Testis (tissue), 5 donors: ENCODE measurements at places on chromosomes 4 and X. TPM values are rescaled to one million over a fixed set of nuclear protein-coding genes. Genes with fewer than 3 reads are reported as not detected.

- DNase-seq = peak; percentile 85
Observed at GRCh38 chr4:38752941-38753806, 29.6 kb downstream of the TLR10 start.

- DNase-seq = no peak
Observed at GRCh38 chrX:114976292-114976691, 41.1 kb downstream of the IL13RA2 start.

DNA sequence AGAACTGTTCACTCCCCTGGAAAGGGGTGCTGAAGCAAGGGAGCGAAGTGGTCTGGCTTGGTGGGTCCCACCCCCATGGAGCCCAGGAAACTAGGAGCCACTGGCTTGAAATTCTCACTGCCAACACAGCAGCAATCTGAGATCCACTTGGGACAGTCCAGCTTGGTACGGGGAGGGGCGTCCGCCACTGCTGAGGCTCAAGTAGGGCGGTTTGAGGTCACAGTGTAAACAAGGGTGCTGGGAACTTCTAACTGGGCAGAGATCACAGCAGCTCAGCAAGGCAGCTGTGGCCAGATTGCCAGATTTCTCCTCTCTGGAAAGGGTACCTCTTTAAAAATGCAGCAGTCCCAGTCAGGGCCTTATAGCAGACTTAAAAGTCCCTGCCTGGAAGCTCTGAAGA lies 53.9 kb upstream of the GALNTL6 start:
- DNase-seq = no peak

DNA sequence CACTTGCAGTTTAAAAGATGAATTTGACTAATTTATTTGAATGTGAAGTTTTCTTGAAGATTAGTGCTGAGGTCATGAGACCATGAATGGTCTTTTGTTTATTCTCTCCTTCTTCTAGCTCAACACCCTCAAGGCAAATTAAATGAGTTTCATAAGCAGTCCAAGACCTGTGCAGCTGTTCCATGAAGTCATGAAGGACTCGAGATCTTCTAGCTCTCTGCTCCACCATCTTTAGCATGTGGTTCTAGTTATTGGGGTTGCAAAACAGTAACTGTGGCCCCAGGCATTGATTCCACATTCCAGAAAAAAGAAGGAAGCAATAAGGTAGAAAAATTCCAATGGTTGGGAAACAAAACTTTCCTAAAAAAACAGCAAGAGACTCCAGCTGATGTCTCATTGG lies 84.2 kb upstream of the HS3ST1 start:
- DNase-seq = no peak

- no peak for DNase-seq
Observed at GRCh38 chr4:44086753-44087152, 361.9 kb downstream of the KCTD8 start.

GRCh38 chrX:106875151-106875550 lies 28.0 kb downstream of the RIPPLY1 start:
- no peak for DNase-seq

- no peak for DNase-seq
Observed at GRCh38 chr4:15756361-15756861, 21.7 kb upstream of the CD38 start.

DNA sequence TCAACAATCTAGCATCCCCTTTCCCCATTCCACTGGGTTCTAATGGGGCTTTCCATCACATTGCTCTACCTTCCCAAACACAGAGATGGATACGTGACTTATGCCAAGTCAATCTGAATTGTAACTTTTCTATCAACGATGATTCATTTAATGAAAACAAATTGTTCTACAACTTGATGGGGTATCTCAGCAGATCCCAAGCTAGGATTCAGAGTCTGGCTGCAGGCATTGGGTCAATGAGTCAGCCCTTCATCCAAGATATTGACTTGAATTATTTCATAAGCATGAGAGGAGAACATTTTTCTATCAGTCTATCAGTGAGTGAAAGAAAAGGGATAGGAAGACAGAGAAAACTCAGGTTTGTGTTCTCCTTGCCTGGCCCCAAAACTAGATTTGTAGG lies 15.0 kb upstream of the HPGDS start:
- DNase-seq = no peak

DNA sequence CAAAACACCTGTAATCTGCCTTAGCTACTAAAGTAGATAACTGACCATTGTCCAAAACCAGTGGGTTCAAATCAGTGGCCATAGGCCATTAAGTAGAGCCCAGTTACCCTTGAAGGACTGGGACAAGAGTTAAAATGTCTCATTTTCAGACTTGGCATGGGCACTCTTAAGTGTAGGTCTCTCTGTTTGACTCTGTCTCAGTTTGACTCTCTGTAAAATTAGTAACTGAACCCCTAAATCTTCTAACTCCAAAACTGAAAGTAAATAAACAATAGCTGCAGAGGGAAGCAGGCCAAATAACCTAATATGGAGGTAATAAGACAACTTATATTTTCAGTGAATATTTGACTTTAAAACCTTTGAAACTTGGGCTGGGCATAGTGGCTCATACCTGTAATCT lies 89.1 kb downstream of the SLC16A2 start:
- DNase-seq = no peak

DNA sequence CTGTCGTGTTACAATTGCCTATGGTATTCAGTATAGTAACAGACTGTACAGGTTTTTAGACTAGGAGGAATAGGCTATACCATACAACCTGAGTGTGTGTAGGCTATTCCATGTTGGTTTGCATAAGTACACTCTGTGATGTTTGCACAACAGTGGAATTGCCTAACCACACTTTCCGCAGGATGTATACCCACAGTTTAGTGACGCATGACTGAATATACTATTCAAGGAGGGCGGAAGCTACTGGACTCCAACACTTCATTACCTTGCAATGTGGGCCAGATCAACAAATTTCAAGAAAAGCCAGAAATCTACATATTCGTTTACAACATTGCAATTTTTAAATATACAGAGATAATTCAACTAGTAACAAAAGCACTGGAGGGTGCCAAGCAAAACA lies 317.2 kb downstream of the PDGFC start:
- no peak for DNase-seq

GRCh38 chr4:121594796-121595526 lies 101.8 kb downstream of the ANXA5 start:
- DNase-seq = no peak

DNA sequence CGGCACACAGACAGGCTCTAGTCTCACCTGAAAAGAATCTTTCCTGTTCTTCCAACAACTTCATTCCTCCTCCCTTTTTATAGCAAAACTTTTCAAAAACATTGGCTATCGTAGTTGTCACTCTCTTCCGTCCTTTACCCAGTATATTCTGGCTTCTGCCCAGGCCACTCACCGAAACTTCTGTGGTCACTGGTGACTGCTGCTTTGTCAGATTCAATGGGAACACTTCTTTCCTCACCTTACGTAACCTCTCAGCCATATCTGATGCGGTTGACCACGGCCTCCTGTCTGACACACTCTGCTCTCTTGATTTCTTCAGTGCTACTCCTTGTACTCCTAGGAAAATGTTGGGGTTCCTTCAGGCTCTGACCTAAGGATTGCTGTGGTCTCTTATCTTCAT lies 9.2 kb upstream of the RNF150 start:
- no peak for DNase-seq

GRCh38 chr4:40931238-40931637 lies 181.5 kb downstream of the NSUN7 start:
- no peak for DNase-seq

GRCh38 chr4:2788101-2788500 lies 4.8 kb upstream of the SH3BP2 start:
- no peak for DNase-seq

- DNase-seq = peak; percentile 83
Observed at GRCh38 chrX:11143931-11144678, 33.0 kb downstream of the HCCS start.

DNA sequence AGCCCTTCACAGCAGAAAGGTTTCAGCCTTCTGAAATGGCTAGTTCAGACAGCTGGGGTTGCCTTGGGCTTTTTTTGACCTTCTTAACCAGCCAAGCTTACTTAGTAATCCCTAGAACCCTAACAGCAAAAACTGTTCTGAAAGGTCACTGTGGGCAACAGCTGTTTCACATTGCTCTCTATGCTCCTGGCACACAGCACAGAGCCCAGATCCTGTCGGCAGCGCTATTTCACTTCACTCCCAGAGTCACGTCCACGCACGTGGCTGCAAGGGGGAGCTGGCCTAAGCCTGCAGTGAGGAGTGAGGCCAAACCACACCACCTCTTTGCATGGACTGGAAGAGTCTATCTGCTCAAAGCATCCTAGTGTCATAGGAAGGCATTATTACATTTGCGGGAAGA lies 32.0 kb upstream of the STS start:
- DNase-seq = peak; percentile 15

DNA sequence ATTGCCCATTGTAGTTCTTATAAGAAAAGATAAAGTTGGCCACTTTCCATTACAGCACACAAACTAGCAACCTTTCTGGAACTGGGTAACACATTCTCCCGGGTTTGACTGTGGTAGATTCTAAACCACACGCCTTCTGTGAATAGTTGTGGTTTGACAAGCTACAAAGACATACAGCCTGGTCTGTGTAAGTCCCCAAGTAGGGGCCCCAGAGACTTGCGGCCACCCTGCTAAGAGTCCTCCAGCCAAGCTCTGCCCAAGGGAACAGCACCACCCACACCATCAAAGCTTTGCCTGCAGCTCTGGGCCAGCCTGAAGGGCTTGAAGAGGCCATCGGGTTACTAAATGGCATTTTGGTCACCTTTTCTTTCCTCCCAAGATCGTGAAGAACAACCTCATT lies 203.4 kb downstream of the MAML3 start:
- no peak for DNase-seq

DNA sequence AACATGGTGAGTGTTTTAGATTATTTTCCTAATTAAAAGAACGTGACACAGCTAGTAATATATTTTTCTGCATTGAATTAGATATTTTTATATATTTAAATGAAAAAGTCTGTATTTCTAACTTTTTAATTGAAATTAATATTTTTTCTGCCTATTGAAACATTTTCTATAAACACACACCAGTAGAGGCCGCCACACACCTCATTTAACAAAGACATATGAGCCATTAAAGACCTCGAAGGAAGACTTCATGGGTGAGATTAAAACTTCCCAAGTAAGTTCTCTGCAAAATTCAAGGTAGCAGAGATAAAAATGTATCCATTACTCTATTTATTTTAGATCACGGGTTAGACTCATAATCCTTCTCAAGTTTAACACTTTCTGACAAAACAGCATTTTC lies 8.3 kb downstream of the SLITRK2 start:
- DNase-seq = peak; percentile 65

DNA sequence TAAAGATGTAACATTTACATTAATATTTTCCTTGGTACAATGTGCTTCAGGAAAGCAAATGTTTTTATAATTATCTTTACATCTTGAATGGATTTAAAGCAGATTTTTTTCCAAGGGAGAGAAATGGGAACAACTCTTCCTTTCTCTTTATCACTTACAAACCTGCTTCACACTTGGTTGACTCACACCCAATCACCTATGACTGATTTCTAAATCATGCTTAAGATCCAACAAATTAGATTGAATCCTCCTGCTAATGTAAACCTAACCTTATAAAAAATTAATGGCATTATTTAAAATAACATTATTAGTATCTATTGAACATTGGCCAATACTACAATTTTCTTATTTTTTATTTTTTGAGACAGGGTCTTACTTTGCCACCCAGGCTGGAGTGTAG lies 127.1 kb downstream of the INPP4B start:
- DNase-seq = no peak

DNA sequence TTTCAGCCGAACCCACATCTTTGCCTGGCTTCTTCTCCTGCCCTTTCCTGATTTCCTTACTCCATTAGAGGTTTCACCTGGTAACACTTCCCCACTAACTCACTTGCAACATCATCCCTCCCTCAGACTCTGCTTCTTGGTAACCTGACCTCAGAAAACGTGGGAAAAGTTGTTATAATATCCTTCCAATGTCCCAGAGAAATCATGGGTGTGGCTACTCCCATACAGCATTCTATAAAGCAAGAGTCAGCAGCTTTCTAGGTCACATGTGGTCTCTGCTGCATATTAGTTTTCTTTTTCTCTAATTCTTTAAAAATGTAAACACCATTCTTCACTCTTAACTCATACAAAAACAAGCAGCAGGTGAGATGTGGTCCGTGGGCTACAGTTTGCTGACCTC lies 283.1 kb upstream of the MAOA start:
- DNase-seq = no peak

GRCh38 chr4:185728893-185729292 lies 83.1 kb downstream of the SORBS2 start:
- no peak for DNase-seq

GRCh38 chr4:84790769-84791565 lies 175.5 kb downstream of the WDFY3 start:
- no peak for DNase-seq

DNA sequence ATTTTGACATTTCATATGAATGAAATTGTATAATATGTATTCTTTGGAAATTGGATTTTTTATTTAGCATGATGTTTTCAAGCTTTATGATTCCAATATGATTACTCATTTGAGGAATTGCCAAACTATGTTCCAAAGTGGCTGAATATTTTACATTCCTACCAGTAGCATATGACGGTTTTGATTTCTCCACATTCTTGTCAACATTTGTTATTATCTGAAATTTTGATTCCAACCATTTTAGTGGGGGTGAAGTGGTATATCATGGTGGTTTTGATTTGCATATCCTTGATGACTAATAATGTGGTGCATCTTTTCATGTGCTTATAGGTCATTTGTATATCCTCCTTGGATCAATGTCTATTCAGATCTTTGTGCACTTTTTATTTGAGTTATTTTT lies 2.6 kb upstream of the BEX1 start:
- DNase-seq = no peak

DNA sequence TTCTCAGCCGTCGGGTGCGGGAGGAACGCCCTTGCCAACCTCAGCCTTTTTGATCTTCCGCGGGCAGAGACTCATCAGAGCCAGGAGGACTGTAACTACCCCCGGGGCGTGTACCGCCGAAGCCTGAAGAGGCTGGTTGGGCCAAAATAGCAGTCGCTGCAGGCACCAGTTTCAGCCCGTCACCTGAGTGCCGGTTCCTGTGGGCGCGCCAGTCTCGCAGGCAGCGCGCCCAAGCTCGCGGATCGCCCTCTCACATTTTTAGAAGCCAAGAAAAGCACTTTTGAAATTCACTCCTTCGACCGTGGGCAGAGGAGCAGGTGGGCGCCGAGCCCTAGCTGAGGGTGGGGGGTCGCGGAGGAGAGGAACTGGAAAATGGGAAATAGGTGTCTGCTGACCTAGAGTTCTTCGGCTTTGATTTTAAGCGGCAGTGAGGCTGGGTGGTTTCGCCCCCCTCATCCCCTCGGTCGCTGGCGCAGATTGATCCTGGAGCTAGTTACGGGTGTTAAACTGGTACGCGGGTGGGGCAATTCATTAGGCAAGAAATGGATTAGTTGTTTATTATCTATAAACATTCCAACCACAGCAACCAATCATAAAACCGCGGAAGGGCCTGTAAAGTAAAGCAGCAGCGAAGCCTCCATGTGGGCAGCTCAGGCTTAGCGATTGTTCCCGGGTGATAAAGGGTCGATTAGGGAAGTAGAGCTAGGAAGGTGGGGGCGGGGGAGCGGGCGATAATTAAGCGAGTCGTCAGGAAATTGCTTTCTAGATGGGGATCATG lies 69.2 kb downstream of the FBXO8 start:
- no peak for DNase-seq

- DNase-seq = peak; percentile 64
Observed at GRCh38 chr4:110073053-110073845, 125.2 kb downstream of the ELOVL6 start.

The PCSK1N gene
- 82.8 TPM for total RNA-seq

The UGT2B11 gene
- total RNA-seq = 0.12 TPM

The ADAM29 gene
- total RNA-seq = 19.9 TPM

The PAGE4 gene
- total RNA-seq = 1.8 TPM

The DTHD1 gene
- total RNA-seq = 4.3 TPM

The GCNA gene
- 30.7 TPM for total RNA-seq

The PARM1 gene
- 40.5 TPM for total RNA-seq

The DDX53 gene
- total RNA-seq = 7.1 TPM

The RAB33A gene
- 1.7 TPM for total RNA-seq

The PABPC4L gene
- total RNA-seq = 1.0 TPM

The FAM149A gene
- 14.9 TPM for total RNA-seq
